ENCODE measurements at places on chromosomes 1 and 21.

DNA sequence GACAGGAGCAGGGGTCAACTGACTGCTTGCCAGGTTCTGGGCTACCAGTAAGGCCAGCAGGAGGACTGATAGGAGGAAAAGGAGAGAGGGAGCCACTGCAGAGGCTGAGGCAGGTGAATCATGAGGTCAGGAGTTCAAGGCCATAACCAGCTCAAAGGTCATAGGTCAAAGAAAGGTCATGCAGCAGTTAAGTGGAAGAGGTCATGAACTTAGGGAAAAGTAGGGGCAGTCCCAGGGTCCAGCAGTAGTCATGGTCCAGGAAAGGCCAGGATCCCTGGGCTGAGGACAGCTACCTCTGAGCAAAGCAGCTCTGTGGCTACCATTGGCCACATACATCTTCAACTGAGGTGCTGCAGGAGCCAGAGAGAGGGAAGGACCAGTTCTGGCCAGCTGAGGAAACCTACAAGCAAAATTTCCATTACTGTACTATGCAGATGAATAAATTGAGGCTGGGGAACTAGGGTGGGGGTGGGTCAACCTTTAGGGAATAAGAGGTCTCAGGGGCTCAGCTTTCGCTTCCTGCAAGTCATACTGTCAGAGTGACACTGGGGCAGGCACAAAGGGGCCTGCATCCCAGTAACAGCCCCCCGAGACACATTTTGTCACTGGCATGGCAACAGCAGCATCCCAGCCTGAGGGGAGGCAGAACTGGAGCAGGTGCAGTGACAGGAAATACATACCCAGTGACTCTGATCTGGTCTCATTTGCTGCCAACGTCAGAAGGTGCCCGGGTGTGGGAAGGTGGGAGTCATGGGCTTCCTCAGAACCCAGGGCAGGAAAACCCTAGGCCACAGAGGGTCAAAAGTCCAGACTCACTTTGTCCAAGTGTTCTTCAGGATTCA is 5.2 kb upstream of the INPP5B start:
- no peak for DNase-seq

GRCh38 chr21:34983680-34984086 is 65.4 kb downstream of the RUNX1 start:
- peak; percentile 36 for DNase-seq

- DNase-seq, result peak; percentile 38
Observed at GRCh38 chr21:45292399-45293219, 4.9 kb upstream of the POFUT2 start.

DNA sequence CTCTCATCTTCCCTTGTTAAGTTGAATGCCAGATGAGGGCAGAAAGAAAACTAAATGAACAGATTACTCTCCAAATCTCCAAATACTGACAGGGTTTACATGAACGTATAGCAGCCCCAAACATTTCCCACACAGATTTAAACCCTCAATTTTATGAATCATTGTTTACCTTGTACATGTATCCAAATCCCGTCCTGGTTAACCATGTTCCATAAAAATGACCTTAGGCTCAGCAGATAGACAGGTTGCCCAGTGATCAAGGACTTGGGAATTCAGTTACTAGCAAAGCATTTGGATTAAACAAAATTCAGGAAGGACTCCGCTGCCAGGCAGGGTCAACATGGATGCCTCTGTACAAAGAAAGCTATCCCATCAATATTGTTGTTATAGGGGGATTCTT is 213.5 kb downstream of the GPATCH2 start:
- DNase-seq, result no peak

DNA sequence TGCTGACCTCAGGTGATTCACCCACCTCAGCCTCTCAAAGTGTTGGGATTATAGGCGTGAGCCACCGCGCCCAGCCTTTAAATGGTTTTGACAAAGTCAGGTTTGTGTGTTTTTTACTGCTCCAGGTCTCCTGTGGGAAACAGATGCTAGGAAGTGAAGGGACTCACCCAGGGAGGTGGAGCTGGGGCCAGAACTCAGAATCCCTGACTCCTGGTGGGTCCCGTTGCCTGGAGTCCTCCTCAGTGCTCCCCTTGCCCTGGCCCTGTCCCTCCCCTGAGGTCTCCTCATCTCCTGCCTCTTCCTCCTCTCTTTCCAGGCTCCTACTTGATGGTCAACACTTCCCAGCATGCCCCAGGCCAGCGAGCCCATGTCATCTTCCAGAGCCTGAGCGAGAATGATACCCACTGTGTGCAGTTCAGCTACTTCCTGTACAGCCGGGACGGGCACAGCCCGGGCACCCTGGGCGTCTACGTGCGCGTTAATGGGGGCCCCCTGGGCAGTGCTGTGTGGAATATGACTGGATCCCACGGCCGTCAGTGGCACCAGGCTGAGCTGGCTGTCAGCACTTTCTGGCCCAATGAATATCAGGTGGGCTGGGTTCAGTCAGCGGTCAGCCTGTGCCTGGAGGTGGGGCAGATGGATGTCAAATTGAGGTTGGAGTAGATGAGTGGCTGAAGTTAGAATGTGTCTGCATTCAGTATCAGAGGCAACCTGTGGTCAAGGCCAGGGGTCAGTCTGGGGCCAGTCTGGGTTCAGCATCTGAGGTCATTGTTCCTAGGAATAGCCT is 22.1 kb downstream of the PTPRU start:
- no peak for DNase-seq

DNA sequence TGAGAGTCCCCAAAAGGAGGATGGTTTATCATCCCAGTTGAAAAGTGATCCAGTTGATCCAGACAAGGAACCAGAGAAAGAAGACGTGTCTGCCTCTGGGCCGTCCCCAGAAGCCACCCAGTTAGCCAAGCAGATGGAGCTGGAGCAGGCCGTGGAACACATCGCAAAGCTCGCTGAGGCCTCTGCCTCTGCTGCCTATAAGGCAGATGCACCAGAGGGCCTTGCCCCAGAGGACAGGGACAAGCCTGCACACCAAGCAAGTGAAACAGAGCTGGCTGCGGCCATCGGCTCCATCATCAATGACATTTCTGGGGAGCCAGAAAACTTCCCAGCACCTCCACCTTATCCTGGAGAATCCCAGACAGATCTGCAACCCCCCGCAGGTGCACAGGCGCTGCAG is 43.3 kb downstream of the ZBTB17 start:
- no peak for DNase-seq

GRCh38 chr1:47565676-47566075 is 127.8 kb downstream of the FOXD2 start:
- DNase-seq, result no peak

DNA sequence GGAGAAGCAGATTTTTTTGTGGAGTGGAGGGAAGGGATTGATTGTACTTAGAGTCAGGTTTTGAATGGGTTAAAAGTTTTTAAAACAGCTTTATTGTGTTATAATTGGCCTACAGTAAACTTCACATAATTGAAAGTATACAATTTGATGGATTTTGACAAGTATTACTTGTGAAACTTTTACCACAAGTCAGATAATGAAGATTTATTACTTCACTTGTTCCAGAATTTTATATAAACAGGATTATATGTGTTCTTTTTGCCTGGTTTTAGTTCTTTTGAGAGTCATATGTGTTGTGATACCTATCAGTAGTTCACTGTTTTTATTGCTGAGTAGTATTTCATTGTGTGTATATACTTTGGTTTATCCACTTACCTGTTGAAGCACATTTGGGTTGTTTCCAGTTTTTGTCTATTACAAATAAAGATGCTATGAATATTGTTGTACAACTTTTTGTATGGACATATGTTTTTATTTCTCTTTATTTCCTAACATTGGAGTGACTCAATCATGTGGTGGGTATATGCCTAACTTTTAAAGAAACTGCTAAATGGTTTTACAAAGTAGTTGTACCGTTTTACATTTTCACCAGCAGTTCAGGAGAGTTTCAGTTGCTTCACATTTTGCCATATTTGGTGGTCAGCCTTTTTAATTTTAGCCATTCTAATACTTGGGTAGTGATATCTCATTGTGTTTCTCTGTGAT is 71.0 kb downstream of the DYRK1A start:
- DNase-seq, result no peak

DNA sequence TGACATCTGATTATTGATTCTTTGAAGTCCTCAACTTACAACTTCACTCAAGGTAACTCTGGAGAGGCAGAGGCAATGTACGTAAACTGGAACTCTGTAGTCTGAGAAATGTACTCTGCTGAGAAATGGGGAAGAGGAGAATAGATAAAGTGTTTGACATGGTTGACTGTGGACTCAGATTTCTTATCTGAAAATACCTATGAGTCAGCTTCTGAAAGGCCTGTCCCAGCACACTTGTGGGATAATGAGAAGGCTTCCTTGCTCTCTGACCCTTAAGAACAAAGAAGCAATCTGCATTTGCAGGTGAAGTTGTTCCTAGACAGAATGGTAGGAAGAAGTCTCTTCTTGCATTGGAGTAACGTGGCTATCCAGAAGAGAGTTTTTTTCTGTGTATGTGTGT is 1573.5 kb downstream of the BRINP3 start:
- no peak for DNase-seq

- DNase-seq, result no peak
Observed at GRCh38 chr1:68542586-68542985, 45.7 kb upstream of the DEPDC1 start.

- no peak for DNase-seq
Observed at GRCh38 chr1:57722285-57722978, 298.6 kb upstream of the DAB1 start.

DNA sequence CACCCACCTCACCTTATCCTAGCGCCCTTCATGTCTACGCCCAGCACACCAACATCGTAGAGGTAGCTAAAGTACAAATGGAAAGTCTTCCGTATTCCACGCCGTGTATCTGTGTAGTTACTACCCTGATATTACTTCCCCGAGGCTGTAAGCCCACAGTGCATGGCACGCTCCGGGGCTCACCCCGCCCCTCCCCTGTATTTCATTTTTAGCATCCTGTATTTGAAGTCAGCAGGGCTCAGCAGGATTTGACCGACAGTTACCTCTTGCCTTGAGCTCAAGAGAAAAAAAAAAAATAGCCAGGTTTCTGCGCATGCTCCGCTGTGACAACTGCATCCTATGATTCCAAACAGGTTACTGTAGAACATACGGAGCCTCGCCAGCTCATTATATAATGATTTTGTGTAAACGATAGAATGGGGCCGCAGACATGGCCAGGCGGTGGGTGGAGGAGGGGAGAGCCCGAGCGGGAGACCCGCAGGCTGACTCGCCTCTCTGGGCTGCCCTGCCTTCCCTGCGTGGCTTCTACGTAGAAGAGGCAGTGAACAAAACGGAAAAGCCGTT is 1.3 kb downstream of the ABCG1 start:
- peak; percentile 55 for DNase-seq

- DNase-seq, result no peak
Observed at GRCh38 chr1:167454304-167454893, 63.9 kb downstream of the CD247 start.

GRCh38 chr21:37207441-37208009 is 59.6 kb downstream of the VPS26C start:
- no peak for DNase-seq

GRCh38 chr1:47664356-47664755 is 226.5 kb downstream of the FOXD2 start:
- DNase-seq, result no peak

- DNase-seq, result no peak
Observed at GRCh38 chr1:40385437-40386358, 12.2 kb downstream of the SMAP2 start.

DNA sequence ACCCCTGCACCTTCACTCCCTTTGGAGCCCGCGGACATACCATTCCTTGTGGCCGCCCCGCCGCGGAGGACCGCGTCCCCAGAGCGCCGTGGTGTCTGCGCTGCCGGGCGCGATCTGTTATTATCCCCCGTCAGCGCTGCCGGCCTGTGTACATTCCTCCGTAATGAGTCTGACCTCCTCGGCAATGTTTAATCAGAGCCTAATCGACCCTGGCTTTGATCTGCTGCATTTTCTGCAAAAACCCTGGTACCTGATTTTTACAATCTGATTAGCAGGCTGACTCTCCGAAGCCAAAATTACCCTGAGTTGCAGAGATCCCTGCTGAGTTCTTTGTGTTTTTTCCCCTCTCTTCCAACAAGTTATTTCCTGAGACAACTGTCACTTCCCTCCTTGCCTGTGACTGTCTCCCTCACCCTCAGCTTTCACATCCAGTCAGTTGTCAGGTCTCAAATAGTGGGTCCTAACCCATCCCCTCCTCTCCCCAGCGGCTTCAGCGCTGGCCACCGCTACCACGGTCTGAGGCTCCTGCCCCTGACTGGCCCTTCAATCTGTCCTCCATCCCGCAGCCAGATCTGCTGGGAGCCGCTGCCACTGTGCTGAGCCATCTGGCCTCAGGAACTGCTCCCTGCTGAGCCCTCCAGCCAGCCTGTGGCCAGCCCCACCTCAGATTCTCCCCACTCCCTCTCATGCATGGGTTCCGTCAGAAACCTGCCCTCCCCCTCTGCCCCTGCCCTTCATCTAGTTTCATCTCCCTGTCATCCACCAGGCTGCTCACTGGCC is 53.5 kb downstream of the GLIS1 start:
- DNase-seq, result no peak

DNA sequence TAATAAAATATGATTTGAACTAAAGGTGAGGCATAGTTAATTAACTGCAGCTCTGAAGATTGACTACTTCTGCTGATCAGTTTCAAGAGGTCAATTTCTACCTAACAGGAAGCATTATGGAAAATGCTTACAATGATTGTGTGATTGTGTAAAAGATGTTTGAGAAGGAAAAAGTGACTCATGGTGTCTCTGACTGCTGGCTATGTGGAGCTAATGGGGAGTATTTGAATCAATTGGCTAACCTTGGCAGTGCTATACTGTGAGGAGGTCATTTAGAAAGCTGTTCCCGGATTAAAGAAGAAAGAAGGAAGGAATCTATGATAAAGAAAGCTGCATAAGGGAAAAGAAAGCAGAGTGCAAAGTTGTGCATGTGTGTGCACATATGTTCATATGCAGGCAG is 376.5 kb downstream of the ADGRL2 start:
- DNase-seq, result no peak

- DNase-seq, result peak; percentile 55
Observed at GRCh38 chr1:22416555-22417454, 34.8 kb upstream of the ZBTB40 start.

GRCh38 chr21:42115136-42115683 is 44.1 kb downstream of the UMODL1 start:
- DNase-seq, result no peak

DNA sequence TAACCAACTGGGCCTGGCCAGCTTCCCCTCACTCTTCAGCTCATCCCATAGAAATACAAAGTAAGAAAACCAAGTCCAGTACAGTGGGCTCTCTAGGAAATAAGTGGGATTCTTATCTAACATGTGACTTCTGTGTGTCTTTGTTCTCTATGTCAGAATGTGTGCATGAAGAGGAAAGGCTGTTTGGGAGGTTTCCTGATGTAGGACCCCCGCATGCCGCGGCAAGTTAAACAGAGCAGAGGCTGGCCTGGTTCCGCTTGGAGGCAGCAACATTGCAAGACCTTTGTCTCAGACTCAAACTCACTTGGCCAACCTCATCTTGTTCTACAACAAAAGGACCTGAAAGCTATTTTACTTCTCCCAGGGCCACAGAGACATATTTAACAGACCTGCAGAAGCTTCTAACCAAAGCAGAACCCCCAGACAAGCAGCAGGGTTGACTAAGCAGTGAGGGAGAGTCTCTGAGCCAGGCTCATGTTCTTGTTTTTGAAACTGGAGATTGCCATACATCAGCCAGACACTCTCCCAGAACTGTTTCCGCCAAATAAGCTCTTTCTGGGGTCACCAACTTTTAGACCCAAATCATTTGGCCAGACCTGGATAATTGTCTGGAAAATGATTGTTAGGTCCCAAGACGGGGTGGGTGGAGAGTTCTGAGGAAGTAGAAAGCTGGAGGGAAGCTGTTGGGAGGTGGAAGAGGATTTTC is 6.2 kb downstream of the MTARC2 start:
- no peak for DNase-seq

GRCh38 chr1:56080123-56080522 is 499.2 kb downstream of the PLPP3 start:
- DNase-seq, result no peak
